IPS-NIHi11 (cell line): ENCODE measurements at places on chromosomes 1 and 21.
A peak's percentile ranks its signal among the peaks of the same experiment; 100 is the strongest.

DNA sequence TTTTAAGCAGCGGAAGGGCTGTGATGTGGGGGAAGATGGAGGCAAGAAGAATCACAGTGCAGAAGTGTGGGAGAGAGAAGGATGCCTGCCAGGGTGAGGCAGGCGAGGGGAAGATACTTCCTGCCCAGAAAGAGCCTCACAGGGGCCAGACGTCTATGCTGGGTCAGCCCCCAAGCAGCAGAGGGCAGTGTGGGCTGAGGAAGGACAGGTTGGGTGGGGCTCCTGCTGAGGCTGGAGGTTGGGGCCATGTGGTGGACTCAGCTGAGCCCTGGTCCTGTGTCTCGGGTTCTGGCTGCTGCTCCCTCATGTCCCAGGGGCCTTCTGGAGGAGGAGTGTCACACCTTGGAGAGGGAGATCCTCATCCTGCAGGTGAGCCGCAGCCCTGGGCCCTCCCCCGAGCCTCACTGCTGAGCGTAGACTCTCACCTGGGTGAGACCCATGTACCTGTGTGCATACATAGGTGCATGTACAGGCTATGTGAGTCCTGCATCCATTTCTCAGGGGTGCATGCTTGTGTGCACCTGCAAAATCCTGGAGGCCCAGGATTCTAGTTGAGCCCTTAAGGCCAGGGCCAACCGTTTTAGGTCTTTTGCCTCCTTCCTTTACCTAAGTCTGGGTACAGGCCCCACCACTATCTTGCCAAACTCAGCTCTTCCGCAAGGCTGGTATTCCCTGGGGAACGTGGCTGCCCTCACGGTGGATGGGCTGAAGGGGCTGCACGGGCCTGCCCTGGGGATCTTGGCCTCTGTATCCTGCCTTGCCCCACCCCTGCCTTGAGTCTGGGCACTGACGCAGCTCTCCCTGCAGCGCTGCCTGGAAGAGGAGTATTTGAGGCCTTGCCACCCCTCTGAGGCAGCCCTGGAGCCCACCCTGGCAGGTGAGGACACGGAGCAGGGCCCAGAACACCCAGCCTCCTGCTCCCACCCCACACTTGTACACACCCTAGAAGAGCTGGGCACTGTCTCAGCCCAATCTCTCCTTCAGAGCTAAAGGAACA lies 3.7 kb downstream of the CCDC24 start:
- DNase-seq: peak; percentile 74

DNA sequence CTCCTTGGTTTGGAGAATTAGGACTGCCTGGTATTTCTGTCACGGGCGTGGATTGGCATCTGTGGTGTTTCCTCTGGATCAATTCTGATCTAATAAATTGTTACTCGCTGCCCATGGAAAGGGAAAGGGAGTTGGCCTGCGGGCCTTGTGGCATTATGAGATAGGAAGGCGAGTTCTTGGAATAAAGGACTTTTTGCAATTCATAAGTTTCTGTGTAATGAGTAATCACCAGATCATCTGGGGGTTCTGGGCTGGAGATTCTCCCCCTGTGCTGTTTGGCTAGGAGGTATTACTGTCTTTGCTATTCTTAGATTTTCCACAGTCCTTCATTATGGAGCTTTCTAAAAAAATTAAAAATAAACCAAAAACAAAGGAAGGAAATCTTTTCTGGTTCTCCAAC lies 315.9 kb downstream of the CAMTA1 start:
- DNase-seq: no peak

- no peak for DNase-seq
Measured at GRCh38 chr1:178230881-178231409, 137.0 kb downstream of the RASAL2 start.

- DNase-seq: no peak
Measured at GRCh38 chr1:204336421-204337035, 23.2 kb downstream of the PLEKHA6 start.

DNA sequence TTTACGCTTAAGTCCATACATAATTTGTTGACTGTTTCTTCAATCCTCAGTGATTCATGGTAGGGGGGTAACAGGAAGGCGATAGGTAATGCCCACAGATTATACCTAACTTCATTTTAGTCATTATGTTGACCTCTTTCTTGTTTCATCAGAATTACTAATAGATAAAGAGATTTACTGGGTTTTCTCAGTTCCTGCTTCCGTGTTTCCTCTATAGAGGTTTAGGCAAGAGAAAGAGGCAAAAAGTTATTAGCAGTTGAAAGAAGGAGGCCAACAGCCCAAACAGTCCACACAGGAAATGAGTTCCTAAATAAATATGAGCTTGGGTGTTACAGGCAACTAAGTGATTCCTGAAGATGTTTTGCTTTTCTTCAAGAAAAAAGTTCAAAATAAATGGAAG lies 17.9 kb upstream of the CLCA1 start:
- no peak for DNase-seq

DNA sequence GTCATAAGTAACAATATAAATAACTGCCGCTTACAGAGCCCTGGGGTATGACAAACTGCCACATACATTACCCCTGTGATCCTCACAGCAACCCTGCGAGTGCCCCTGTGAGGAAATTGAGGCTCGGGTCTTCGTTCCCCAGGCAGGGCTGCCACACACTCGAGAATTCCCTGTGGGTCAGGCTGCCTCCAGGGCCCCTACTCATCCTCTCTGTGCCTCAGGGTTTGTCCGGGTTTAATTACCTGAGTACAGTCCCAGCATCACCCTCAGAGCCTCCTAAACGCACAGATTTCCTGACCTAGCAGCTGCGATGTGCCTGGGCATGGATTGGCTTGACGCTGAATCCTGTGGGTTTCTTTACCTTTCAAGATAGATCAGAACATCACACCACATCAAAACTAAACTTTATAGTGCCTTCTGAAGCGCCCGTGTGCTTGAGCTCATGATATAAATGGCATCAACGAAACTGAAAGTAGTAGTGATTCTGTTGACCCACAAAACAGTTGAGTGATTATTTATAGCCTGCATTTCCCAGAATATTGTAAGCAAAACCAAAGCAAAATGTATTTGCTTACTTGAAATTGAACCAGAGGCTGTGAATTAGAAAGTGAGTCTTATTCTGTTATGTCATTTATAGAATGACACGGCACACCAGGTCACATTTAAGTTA lies 14.0 kb downstream of the SLC37A1 start:
- no peak for DNase-seq

DNA sequence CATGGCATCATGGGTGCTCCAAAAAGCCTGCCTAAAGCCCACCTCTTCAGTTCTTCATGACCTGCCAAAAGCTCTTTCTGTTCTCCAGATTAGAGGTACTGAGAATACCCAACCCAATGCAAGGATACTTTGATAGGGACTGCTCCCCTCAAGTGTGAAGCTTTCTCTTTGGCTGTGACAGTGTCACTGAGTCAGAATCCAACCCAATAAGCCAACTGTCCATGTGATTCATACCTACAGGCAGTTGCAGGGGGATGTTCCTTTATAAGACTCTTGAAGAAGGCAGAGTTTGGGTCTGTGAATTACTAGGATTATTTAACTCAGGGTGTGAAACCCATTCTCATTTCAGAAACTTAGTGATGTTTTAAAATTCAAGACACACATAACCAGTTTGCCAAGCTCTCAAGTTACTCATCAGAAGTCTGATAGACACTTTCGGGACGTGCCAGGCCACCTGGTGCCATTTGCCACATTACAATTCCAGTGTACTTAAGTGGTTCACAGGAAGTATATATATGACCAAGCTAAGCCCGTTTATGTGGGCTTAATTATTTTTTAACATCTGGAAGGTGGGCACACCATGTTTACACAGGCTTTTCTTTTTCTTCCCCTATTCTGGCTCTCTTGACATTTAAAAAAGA lies 265.8 kb downstream of the NFIA start:
- DNase-seq: no peak

DNA sequence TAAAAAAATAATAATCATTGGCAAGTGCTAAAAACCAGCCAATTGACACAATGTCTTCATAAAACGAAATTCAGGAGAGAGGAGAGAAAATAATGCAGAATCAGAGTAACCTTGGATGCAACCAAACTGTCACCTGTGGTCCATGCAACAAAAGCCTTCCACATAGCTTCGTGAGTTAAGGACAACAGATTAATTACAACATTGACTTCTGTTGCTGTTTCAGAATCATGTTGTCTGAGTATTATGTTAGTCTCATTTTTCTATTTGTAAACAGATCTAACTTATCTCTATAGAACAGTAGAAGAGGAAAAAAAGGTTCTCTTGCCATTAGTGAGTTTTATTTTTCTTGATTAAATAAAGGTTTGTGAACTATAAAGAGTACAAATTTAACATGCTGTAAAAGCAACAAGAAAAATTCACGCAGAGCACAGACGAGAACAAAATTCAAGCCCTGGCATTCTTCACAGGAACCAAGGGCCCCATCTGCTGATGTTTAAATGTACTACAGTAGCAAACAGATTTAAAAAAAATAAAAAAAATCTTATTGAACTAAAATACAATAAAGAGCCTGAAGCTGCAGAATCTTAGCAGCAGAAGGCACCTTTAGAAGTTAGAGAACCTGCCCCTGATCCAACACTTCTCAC lies 381.1 kb upstream of the PKN2 start:
- DNase-seq: peak; percentile 24

- peak; percentile 99 for DNase-seq
Measured at GRCh38 chr1:167819849-167820683, 93.9 kb downstream of the ADCY10 start.

DNA sequence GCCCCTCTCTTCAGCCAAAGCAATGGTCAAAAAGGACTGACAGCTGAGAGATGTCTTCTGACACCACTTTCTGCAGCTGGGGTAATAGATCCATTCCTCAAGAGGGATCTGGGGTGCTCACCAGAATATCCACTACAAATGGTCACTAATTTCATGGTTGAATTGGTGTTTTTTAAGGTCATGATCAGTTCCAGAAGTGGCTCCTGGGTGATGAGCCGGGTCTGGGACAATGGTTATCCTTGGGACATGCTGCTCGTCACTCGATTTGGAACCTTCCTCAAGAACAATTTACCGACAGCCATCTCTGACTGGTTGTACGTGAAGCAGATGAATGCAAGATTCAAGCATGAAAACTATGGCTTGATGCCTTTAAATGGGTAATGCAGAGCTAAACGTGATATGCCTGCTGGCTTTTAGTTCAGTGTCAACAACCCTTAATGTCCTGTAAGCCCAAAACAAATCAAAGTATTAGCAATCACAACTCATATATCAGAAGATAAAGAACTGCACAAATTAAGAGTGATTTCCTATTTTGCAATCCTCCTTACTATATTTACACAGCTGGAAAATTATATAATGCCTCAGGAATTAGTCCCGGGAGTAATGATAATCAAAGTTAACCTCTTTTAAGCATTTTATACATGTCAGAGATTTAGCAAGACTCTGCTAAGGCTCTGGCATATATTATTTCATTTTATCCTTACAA lies 20.1 kb downstream of the FMO3 start:
- DNase-seq: no peak

DNA sequence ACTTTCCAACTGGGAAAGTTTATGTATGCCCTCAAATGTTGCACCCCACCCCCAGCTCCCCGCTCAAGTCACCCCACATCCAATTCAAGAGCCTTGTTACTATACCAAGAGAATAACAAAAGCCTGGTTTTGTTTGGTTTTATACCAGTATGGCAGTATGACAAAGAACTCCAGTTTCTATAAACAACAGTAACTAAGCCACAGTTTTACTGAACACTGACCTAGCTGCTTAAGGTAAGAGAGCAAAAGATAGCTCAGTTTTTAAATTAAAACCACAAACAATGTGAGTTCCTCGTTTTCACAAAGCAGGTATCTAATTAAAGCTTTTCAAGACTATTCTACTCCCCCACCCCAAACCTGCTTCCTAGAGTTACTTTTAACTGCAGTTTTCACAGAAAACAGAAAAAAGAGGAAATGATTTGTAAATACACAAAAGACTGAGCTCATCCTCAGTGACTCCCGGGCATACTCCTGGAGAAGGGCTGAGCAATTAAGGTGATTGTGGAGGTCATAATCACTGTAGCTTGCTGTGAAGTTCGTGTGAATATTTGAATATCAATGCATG lies 59.3 kb upstream of the LHX8 start:
- DNase-seq: peak; percentile 11

DNA sequence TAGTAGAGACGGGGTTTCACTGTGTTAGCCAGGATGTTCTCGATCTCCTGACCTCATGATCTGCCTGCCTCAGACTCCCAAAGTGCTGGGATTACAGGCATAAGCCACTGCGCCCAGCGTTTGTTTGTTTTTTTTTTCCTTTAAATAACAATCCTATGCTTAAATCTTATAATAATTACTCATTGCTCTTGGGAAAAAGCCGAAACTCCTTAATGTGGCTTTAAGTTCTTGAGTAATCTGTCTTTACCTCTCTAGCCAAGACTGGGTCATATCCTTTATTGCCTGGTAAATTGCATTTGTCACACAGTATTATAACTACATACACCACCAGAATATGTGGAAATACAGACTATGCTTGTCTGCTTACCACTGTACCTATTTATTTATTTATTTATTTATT lies 97.1 kb downstream of the MACF1 start:
- no peak for DNase-seq

DNA sequence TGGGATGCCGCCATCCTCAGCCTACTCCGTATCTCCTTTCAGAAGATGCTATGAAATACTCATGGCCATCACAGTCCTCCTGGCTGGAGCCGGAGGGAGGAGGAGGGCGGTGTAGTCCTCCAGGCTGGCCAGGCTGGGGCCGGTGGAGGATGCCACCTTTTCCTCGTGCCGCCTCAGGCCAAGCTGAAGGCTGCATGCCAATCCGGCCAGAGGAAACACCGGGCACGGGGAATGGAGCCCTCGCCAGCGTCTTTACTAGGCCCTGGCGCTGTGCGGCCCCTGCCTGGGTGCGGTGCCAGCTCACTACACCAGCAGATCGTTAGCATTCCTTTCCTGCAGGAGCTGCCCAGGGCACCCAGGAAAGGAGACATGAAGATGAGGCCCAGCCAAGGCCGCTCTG lies 70.1 kb downstream of the CASZ1 start:
- DNase-seq: no peak

- DNase-seq: no peak
Measured at GRCh38 chr1:233078396-233078795, 128.0 kb downstream of the NTPCR start.

DNA sequence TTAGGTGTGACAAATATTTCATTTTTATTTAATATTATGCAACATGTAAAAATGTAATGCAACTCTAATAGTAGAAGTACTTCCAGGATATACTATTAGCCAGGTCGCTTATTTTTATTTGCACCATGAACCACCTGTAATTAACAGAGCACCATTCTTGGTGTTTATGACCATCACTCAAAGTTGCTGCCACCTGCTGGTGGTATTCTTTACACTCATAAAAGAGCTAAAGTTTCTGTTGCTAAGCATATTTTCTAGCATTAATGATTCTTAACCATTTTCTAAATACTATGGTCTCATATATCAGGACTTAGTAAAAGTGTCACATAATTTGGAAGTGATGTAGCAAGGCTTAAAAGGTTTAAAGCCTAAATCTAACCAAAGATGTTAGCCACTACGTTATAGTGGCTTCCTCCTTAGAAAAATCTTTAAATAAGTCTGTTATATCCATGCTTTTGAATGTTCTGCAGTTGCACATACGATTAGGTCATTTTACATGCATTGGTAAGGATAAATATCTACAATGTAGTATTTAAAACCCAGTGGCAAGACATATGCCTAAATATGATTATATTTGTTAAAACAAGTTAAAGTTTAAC lies 244.5 kb downstream of the NEGR1 start:
- peak; percentile 25 for DNase-seq

- DNase-seq: no peak
Measured at GRCh38 chr1:11070876-11071275, 11.1 kb upstream of the SRM start.

GRCh38 chr1:24644100-24644384 lies 940 bp downstream of the SRRM1 start:
- DNase-seq: no peak

GRCh38 chr1:177914603-177915002 lies 55.3 kb downstream of the SEC16B start:
- no peak for DNase-seq

GRCh38 chr1:200423235-200423634 lies 13.4 kb upstream of the ZNF281 start:
- no peak for DNase-seq
